ENCODE measurements at places on chromosomes 16 and 17.

- no peak for DNase-seq
These were observed 31.2 kb downstream of the XYLT1 start for GRCh38 chr16:17439580-17439979.

DNA sequence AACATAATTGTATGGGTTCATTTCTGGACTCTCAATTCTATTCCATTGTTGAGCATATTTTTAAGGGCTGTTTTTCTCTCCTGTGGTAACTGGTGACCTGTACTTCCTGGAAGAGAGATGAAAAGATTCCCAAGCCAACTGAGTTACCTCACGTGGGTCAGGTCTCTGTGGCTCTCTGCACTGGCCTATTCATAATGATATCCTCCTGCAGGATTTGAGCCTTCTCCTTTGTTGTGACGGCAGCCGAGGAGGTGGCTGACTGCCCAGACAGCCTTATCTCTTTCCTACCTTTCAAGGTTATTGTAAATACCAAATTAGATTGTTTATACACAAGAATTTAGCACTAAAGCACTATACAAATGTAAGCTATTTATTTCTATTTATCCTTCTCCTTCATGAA lies 2.7 kb upstream of the ACE start:
- peak; percentile 70 for DNase-seq

DNA sequence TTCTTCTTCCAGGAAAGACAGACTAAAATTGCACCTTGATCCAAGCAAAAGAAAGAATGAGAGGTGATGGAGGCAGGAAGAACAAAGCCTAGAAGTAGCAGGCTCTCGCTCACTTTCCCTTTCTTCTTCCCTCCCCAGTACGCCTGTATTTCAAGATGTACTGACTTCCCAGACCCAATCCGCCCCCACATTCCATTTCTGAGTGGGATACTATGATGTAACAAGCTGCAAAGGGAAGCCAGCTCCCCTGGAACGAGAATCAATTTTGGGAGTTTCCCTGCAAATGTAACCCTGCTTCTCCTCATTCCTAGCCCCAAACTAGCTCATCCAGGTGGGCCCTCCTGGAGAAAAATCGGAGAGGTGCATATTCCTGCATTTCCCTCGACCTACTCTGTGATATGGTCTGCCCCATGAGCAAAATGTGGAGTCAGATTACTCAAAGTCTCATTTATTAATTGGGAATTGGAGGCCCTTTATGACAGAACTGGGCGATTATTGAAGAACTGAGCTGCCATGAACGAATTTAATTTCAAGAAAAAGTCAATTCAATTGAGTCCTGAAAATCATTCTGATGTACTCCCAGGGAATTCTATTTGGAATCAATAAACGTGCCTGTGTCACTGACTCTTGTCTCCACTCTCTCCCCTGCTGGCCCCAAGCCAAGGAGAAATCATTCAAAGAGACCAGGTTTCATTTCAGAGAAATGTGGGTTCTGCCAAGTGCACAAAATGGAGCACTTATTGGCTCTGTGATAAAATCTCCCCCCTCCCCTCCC lies 398.9 kb downstream of the SHISA9 start:
- no peak for DNase-seq

- no peak for DNase-seq
These were observed 4.3 kb upstream of the PITPNC1 start for GRCh38 chr17:67372751-67373150.

All from DMS153 (cell line).